Kidney glomerular epithelial cell (primary cell): ENCODE measurements at places on chromosomes 7 and 10.

GRCh38 chr7:134472572-134473244, 13.8 kb upstream of the AKR1B1 start:
- no peak for DNase-seq

- DNase-seq = no peak
Measured at GRCh38 chr10:23381298-23382040, 36.9 kb upstream of the C10orf67 start.

DNA sequence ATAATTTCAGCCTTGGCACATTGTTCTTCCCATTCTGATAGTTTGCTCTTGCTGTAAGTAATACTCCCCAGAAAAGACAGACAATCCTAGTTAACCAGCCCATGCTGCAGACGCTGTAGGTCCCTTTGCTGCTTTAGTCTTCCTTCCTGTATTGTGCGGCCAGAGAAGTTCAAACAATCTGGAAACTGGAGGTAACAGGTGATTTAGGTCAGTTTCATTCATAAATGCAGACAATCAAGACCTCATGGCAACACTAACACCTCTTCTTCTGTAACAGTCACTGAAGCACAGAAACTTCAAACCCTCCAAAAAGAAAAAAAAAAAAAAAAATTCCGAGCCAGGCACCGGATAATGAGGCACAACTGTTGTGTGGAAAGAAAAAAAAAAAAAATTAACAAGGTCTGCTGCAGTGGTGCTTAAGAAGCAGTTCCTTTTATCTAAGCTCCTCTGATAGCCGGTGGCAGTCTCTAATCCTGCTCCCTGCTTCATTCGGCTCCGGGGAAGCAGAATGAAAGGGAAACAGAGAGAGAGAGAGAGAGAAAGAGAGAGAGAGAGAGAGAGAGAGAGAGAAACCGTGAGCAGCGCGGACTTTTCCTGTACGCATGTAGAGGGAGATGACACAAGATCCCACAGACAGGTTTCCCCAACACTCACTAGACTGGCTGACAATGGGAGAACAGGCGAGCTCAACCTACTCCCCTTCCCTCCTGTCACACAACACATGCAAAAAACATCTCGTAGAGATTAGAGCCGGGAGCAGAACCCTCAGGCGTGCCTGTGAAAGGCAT, at the start of gene SEMA3A:
Gene SEMA3A (minus strand): TSS at position 306 of the 788 bp plus-strand sequence. CDS start 203 bp downstream, at position 103.
- peak; percentile 62 for DNase-seq

DNA sequence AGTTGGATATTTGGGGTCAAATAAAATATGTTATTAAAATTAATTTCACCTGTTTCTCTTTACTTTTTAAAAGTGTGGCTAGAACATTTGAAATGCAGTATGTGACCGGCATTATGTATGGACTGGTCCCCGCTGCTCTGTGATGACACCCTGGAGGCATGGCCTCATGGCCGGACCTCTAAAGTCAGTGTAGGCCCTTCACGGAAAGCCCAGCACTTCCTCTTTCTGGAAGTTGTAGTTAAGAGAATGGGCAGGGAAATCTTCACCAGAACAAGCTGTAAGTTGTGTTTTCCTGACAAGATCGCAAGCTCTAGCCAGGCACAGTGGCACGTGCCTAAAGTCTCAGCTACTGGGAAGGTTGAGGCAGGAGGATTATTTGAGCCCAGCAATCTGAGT, 38.3 kb upstream of the SRGN start:
- no peak for DNase-seq

GRCh38 chr7:93836116-93836515, 54.4 kb downstream of the TFPI2 start:
- DNase-seq = no peak

DNA sequence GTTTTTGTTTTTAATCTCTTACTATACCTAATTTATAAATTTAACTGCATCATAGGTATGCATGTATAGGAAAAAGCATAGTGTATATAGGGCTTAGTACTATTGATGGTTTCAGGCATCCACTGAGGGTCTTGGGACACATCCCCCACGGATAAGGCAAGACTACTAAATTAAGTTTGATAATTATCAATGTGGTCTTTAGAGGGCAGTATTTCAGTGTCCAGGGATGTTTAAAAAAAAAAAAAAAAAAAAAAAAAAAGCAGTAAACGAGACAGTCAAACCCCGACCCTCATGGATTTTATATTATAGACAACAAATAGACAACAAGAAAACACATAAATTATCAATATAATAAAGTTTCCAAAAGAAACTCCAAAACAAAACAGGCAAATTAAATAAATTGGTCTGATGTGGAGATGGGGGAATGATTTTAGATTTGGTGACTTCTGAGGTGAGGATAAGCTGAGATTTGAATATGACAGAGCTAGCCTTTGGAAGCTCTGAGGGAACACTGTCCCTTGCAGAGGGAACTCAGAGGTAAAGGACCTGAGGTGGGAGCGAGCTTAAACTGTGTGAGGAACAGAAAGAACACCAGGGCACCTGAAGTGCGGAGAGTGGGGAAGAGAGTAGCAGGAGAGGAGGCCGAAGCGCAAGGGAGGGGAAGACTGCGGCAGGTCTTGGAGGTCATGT, 14.8 kb downstream of the ACSM6 start:
- no peak for DNase-seq

GRCh38 chr10:55653531-55653930, 707.5 kb downstream of the ZWINT start:
- DNase-seq = no peak

DNA sequence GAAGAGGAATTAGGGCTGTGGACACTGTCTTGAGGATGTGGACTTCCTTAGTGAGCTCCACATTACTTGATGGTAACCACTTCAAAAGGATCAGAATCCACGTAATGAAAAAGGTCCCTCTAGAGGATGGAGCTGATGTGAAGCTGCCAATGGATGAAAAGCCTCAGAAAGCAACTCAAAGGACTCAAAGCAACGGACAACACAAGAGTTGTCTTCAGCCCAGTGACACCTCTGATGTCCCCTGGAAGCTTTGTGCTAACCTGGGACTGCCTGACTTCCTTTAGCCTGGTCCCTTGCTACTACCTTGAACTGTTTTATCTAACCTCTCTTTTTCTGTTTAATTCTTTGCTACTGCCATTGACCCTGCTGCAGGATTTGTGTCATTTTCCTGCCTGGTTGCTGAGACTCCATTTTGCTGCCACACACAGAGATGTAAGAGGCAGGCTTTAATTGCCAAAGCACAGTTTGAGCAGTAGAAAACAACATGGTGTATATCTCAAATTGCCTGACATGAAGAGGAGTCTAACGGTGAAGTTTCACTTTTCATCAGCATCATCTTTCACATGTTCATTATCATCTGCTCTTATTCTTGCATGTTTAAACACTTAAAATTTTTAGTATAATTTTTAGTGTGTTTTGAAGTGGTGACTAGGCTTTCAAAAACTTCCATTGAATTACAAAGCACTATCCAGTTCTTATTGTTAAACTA, 11.1 kb upstream of the SGCE start:
- no peak for DNase-seq

DNA sequence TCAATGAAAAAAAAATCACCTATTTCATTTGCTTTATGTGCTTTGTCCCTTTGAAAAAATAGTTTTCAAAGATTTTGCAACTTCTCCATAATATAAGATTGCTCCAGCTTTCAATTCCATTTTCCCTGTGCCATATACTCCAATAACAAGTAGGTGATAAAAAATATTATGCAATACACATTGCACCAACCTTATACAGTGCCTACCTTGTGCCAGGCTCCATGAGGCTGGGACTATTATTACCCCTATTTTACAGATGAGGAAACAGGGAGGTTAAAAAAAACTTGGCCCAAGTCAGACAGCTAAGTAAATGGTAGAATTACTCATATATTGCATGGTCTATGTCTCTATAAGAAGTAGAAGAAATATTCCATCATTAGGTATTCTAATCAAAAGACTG, 57.8 kb downstream of the BRAF start:
- no peak for DNase-seq

DNA sequence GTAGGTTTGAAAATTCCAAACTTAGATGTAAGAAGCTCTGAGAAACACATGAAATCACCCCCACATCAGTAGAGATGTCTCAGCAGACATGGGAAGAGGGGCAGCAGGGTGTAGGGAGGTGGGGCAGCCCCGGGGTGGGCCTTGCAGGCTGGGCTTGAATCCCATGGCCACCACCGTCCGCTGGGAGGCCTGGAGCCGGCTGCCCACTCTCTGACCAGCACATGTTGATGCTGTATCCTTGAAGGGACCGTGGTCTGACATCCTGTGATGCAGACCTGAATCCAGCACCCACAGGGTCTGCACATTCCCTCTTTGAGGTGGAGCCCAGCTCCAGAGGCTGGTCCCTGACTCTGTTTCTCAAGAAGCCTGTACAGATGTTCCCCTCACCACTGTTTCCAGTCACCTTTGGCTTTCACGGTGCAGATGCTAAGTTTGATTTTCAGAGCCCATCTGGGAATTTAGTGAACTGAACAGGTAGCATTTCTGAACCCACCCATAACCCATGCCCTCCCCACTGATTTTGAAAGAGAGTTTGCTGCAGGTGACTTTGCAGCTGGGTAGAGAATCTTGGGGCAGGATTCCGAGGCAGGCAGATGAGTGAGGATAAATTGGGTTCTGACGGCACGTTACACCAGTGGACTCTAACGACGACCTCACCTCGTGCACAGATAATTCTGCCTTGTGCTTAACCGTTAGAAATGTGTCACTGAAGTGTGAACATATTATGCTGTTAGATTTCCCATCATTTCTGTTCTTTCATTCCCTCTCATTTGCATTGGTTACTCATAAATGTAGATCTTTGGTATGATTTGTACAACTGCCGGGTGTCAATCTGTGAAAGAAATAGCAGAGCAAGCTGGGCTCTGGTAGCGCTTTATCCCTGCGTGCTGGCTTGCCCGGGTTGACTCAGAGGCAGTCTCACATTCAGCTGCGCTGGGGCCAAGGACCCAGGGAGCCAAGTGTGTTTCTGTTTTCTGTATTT, 45.7 kb downstream of the IKZF1 start:
- no peak for DNase-seq

- DNase-seq = no peak
Measured at GRCh38 chr10:77144656-77145055, 493.0 kb downstream of the KCNMA1 start.

- no peak for DNase-seq
Measured at GRCh38 chr10:43824934-43825333, 176.3 kb upstream of the ZNF32 start.

- DNase-seq = no peak
Measured at GRCh38 chr10:8637640-8638039, 583.2 kb downstream of the GATA3 start.

GRCh38 chr7:106100863-106101629, 11.1 kb downstream of the SYPL1 start:
- DNase-seq = no peak

GRCh38 chr10:47094636-47095035, 183.4 kb downstream of the PTPN20 start:
- no peak for DNase-seq

- no peak for DNase-seq
Measured at GRCh38 chr10:33025910-33026309, 67.9 kb upstream of the ITGB1 start.

- no peak for DNase-seq
Measured at GRCh38 chr10:106857213-106857612, 307.3 kb downstream of the SORCS1 start.

- no peak for DNase-seq
Measured at GRCh38 chr7:28195910-28196620, 15.5 kb upstream of the JAZF1 start.

- no peak for DNase-seq
Measured at GRCh38 chr7:129101746-129102145, 42.8 kb upstream of the TSPAN33 start.
